ENCODE measurements at places on chromosomes 7 and 10.

- DNase-seq, result no peak
Measured at GRCh38 chr10:96410296-96410695, 51.5 kb upstream of the OPALIN start.

DNA sequence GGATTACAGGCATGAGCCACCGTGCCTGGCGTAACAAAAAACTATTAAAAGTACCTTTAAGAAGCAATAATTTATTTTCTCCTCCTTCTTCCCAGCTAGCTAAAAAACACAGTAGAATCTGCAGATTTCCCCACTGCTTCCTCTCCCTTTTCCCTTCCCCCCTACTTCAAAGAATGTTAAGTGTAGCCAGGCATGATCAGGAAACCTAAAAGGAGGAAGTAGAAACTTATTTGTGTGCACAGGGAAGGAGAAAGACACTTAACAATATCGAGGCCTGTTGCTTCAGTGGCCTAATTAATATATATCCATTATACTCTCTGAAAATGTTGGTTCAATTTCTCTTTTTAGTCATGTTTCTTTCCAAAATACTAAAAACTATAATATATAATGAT is 127.7 kb downstream of the NRBF2 start:
- no peak for DNase-seq

- no peak for DNase-seq
Measured at GRCh38 chr7:38656968-38657367, 25.8 kb upstream of the AMPH start.

GRCh38 chr10:71854031-71854430 is 3.0 kb upstream of the PSAP start:
- no peak for DNase-seq
